ENCODE measurements at places on chromosomes 4 and X.

- DNase-seq, result no peak
Observed at GRCh38 chr4:36332023-36332781, 50.8 kb downstream of the DTHD1 start.

GRCh38 chrX:39766085-39766726 lies 331.6 kb downstream of the BCOR start:
- DNase-seq, result peak; percentile 31

DNA sequence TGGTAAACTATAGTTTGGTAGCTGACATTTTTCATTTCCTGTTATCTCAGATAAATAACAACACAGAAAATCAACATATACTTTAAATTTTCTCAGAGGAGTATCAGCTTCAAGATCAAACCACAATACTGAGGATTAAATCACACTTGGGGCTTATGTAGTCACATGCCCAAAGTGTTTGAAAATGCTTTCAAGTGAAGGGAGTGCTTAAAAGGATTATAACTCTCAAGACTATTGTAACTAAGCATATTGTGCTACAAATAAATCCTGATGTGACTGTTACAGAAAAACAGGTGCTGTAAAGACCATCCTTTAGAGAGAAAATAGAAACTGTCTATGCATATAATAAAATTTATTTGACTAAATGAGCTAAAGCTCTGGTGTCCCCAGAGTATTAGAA lies 887.6 kb downstream of the ADGRL3 start:
- DNase-seq, result no peak

DNA sequence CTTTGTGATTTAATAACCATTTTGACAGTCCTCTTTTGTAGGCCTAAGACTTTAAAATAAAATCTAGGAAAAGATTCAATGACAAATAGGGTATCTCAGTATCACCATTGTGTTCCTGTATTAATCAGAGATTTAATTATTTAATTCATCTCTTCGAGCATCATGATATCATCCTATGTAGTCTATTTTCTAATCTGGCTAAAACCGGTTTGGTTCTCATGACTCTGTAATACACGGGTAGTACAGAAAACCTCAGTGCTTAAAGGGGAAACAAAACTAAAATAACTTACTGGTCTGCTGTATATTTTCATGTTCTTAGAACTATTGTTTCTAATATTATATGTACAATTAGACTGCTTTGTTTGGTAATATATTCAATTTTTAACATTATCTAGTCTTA lies 23.7 kb upstream of the FBXW7 start:
- no peak for DNase-seq

DNA sequence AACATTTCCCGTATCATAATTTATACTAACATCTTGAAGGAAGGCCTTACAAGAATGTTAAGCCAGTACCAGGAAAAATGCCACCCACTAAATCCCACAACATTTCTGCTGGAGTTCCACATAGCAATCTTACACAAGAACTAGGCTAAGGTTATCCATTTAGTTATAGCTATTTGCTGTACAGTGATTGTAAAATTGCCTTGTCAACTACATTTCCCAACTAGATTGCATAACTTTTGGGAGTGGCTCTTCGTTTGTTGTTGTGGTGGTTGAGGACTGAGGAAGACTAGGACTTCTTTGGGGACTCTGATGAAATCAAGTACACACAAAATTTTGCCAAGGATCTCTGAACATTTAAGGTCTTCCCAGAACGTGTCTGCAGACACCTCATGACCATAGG lies 8.0 kb downstream of the IBSP start:
- DNase-seq, result no peak

- DNase-seq, result no peak
Observed at GRCh38 chr4:52551487-52551886, 107.6 kb downstream of the USP46 start.

DNA sequence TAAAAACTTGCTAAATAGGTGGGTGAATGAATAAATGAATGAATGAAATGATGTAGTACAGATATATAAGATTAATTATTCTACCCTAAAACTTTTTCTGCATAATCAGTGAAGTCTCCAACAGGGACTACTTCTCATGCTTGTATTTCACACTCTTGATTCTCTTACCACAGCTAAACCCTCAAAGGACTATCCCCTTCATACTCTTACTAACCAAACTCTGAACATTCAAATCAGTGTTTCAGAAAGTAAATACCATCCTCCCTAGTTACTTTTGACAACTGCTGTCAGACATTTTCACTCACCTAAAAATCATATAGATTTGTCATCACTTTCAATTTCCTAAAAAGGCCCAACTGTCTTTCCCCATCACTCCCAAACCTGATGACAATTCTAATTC lies 234.3 kb upstream of the HHIP start:
- DNase-seq, result no peak

- DNase-seq, result no peak
Observed at GRCh38 chrX:15602761-15603160, 2.0 kb upstream of the ACE2 start.

DNA sequence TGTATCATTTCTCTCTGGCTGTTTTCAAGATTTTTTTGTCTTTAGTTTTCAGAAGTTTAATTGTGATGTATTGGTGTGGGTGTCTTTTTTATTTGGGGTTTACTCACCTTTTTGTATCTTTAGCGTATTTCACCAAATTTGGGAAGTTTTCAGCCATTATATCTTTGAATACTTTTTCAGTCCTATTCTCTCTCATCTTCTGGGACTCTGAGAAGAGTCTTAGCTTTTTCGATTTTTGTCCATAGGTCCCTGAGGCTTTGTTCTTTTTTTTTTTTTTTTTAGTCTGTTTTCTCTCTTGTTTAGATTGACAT lies 23.8 kb downstream of the KDM6A start:
- no peak for DNase-seq

DNA sequence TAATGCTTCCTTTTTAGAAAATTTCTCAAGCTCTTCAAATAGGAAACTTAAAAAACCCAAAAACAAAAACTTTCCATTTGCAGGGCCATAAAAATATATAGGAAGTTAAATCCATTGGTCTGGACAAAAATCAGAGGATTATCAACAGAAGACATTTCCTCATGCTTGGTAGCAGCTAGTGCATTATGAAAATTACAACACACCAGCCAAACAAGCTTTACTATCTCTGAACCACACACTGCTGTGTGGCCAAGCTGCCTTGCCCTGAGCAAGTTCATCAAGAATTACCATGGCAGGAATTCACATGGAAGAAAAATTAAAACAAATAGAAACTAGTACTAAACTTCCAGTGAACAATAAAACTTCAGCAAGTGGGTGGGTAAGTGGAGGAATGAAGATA lies 3.6 kb downstream of the USP46 start:
- DNase-seq, result no peak

DNA sequence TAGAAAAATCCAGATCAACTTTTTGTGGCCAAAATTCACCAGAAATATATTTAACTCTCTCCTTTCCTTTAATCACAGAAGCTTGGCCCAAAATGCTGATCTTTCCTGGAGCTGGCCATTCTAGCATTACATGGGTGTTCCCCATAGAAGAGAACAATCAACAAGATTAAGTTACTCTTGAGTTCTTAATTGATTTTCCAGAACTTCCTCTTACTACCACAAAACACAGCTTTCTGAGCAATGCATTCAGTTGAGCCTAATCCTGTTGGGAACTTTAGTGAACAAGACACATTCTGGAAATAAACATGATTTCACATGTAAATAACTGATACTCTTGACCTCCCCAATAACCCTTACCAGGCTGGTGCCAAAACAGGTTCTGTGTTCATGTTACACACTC lies 45.4 kb upstream of the STIM2 start:
- DNase-seq, result no peak

DNA sequence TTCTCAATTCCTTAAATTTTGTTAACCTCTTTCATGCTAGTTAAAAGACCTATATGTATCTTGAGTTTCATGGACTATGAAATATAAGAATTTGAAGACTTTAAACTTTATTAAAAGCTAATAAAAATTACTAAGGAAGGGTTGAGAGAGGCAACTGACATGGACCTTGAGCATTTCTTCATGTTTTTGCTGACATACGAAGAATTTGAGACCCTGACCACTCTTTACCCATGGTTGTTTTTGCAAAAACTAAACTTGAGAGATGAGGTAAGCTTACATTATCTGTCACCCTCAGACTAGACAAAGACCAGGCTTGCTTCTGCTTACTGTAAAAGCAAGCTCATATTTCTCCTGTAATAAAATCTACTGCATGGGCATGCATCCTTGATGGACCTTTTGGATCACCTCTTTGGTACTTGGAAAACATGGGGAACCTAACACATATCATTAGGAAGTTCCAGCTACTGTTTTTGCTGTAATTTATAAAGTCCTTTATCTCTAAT lies 338.2 kb upstream of the PABPC4L start:
- DNase-seq, result no peak

DNA sequence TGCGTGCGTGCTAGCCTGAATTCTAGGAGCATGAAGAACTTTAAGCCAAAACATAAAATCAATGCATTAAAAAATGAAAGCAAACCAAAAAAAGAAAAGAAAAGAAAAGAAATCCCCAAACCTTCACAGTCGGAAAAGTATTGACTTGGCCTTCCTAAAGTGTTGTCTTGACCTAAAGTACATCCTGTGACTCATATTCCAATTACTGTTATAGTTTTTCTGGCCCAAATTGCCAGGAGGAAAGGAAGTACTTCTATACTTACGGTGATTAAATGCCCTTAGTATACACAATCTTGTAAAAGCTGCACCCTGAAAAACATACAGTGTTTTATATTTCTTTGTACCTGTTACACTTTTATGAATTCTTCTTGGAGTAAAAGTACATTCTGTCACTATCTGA lies 512.8 kb downstream of the ANKRD50 start:
- DNase-seq, result no peak

DNA sequence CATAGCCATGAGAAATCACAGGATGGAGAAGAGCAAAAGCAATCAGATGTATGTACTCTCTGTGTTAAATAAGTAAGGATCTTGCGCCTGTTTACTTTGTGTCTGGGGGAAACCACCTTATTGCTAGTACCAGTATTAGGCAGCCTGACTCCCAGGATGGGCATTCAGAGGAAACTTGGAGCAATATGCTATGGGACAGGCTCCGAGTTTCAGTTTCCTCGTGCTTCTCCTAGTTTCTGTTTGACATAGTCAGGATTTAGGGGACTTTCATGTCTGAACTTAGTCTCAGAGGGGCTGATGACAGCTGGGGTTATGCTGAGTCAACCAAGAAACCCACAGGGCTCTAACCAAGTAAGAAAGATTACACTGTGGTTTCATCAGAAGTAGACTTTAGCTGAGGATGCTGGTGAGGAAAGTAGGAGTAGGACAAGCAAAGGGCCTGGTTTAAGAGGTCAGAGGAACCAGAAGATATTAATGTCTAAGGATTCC lies 13.5 kb downstream of the NSUN7 start:
- DNase-seq, result no peak

- DNase-seq, result peak; percentile 21
Observed at GRCh38 chr4:158253350-158253980, 43.2 kb downstream of the TMEM144 start.

- DNase-seq, result no peak
Observed at GRCh38 chr4:91127192-91127591, 1000.0 kb downstream of the CCSER1 start.

DNA sequence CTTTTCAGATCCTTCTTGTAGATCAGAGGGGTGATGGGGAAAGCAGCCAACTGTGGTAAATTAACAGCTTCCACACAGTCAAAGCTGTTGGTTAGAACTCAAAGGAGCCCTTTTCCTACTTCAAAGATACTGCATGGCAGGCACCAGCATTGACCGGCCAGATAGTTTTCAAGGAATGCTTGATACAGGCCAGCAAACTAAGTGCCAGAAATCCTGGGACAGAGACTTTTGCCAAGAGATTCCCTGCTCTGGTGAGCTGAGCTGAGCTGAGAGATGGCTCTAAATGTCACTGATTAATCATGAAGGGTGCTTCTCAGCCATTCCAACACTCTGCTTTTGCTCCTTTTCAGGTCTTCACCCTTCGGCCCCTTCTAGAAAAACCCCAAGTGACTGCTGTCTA lies 131.6 kb upstream of the MED14 start:
- no peak for DNase-seq

DNA sequence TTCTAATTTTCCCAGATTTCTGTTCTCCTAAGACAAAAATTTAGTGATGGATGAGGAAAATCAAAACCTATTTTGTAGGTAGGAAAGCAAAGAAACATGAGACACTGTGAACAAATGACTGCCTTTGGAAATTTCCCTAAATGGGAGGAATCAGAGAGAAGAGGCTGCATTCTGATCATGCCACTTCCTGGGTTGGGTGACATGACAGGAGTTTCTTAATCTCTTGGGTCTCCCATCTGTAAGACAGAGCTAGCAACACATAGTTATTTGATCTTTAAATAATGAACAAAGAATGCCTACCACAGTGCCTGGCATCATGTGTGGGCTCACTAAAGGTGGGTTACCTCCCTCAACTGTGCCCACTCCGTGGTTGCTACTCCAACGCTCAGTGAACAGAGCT lies 57.1 kb downstream of the CCDC149 start:
- no peak for DNase-seq

- DNase-seq, result no peak
Observed at GRCh38 chr4:31539284-31540069, 819.3 kb downstream of the PCDH7 start.

- no peak for DNase-seq
Observed at GRCh38 chrX:55450259-55450658, 1.7 kb upstream of the MAGEH1 start.

- no peak for DNase-seq
Observed at GRCh38 chr4:95162867-95163266, 385.9 kb downstream of the UNC5C start.

DNA sequence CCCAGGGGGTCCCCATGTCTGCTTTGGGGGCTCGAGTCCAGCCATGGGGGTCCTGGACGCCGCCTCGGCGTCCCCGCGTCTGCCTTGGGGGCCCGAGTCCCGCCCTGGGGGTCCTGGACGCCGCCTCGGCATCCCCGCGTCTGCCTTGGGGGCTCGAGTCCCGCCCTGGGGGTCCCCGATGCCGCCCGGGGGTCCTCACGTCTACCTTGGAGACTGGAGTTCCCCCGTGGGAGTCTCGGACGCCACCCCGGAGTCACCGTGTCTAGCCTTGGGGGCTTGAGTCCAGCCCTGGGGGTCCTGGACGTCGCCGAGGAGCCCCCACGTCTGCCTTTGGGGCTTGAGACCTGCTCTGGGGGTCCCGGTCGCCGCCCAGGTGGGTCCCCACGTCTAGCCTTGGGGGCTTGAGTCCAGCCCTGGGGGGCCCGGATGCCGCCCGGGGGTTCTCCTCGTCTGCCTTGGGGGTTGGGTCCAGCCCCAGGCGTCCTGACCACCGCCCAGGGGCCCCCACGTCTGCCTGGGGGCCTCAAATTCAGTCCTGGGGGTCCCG lies 1.1 kb upstream of the GTPBP6 start:
- DNase-seq, result no peak

DNA sequence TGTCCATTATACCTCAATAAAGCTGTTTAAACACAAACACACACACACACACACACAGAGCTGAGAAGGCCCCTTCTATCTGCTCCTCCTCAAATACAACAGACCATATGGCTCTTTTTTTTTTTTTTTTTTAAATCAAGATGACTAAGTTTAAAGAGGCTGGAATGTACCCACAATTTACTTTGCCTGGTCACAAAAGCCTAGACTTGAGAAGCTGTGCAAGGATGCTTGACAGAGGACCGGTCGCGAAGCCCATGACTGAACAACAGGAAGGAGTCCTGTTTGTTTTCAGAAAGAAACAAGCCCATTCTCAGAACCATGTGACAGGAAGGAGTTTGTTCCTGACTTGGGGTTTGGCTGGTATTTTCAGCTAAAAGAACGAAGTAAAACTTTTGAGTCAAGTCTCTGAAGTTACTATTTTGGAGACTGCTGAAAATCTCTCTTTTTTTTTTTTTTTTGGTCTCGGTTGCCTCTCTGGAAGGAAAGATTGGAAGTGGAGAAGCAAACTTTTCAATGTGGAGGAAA lies 650.9 kb upstream of the TENM3 start:
- no peak for DNase-seq

GRCh38 chr4:16844816-16845586 lies 53.4 kb downstream of the LDB2 start:
- no peak for DNase-seq
